ENCODE measurements at places on chromosomes 2 and 18. TPM values are rescaled to one million over a fixed set of nuclear protein-coding genes. Genes with fewer than 3 reads are reported as not detected.

RAB27B gene
- polyA plus RNA-seq = 1.9 TPM

OSBPL6 gene
- 0.67 TPM for polyA plus RNA-seq

MARCO gene
- polyA plus RNA-seq = 6.4 TPM

- no peak for DNase-seq
These were observed 63.1 kb downstream of the CIB4 start for GRCh38 chr2:26578113-26578458.

GRCh38 chr2:96601382-96602292 lies 36.5 kb downstream of the KANSL3 start:
- DNase-seq = no peak

FAM161A gene
- polyA plus RNA-seq = 5.6 TPM

GRCh38 chr2:151021747-151022452 lies 239.8 kb downstream of the RBM43 start:
- DNase-seq = no peak

Measured in ovary (tissue), 10 donors.